ENCODE measurements at places on chromosomes 5 and 9.

DNA sequence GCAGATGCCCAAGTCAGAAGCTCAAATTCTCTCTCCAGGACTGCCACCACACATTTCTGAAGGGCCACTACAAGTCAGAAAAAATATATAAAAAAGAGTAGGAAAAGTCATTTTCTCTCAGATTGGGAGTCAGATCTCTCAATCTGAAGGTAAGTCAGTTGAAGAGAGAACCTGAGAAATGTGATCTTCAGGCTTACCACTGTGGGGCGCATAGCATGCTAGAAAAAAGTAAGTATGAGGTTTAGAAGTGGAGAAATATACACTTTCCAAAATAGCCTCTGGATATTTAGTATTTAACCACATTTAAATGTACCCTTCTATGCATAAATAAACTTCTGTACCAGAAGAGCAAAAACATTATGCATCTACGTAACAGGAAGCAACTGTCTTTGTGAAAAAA lies 800.7 kb upstream of the CTNND2 start:
- no peak for DNase-seq

- DNase-seq, result peak; percentile 64
Measured at GRCh38 chr5:969408-969839, 39.2 kb upstream of the NKD2 start.

DNA sequence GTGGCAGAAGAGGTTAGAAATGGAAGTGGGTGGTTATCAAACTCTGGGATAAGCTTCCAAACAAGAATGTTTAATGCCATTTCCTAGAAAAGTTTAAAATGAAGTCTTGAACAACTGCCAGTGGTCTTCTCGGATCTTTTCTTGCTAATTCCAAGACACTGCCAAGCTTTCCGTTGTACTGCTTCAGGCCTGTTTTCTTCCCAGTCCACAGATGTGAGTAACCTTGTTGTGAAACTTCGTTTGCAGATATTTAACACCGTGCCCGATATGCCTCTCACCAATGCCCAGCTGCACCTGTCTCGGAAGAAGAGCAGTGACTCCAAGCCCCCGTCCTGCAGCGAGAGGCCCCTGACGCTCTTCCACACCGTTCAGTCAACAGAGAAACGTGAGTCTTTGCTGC lies 269.8 kb downstream of the NR3C1 start:
- DNase-seq, result no peak

DNA sequence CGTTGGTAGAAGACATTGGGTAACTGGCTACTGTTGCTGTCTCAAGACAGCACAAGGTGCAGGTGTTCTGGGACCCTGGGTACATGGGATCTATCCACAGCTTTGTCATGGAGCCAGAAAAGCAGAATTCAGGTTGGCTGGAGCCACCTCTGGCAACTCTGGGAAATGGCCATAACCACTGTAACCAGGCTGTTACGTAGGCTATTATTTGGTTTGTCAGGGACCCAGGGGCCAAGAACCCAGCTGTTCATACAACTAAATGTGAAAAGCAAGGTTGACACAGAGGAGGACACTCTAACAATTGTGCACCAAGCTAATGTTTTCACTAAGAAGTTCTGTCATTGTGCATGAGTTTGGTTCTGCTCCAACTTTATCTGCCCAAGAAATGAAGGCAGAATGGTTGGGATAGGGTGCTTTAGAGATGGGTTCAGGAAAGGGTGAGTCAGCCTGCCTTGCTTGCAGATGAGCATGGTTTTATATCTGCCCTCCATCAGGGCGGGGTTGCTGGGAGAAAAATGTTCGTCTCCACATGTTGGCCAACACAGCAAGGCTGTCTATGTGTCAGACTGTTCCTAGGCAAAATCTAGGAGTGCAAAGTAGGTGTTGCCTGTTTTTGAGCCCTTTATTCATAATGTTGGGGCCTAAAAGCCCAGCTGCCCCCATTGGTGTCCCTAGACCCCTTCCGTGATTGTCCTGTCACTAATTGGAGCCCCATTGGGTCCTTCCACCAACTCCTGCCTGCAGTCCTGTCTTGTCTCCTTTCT lies 131.3 kb upstream of the DAP start:
- DNase-seq, result no peak

DNA sequence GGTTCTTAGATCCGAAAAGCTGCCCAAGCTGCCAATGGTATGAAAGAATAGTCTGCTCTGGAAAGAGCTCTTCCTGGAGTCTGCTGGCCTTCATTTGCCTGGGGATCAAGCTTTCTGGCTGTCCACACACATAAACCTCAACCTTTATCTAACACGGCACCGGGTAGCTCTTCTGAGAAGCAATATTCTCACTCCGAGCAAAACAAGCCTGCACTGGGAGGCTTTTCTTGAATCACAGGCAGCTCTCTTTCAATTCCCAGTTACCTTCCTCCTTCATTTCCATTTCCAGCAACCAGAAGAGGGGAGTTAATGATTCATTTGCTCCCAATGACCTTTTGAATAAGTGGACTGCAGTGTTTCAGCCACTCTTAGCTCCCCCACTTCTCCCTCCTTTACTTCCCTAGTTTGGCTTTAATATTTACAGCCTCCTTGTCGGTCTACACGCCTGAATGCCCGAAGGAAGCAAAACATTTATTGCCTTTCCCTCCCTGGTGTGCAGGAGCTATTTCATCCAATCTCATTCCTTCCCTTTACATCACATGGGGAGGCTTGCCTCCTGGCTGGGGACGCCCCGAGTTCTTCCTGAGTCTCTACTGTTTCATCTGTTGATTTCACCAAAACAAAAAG lies 187.1 kb downstream of the ARHGEF28 start:
- no peak for DNase-seq

DNA sequence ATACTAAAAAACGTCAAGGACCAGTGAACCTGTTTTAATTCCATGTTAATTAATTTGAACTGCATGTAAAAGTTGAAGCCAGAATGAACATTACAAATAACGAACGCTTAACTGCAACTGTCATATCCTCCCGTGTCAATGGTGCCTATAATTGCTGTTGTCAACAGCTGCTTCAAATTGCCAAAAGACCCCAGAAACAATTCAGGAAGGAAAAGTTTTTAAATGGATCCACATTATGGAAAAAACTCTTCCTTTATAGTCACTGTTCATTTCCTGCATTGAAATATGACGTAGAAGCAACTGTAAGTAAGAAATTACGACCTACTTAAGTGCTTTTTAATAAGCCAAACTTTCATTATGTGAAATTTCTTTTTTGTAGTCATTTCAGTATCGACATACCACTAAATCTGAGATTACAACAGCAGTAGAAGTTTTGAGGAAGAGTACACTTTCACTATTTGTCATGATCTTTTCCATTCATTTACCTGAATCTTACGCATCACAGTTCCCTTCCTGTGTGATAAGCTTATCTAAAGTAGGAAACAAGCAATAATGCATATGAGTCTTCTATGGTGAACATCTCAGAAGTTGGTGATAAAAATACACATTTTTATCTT lies 37.8 kb downstream of the MEF2C start:
- DNase-seq, result no peak

Data from right hindlimb (tissue), 1 donor.